ENCODE measurements at places on chromosomes 6 and 20.
A peak's percentile ranks its signal among the peaks of the same experiment; 100 is the strongest.

DNA sequence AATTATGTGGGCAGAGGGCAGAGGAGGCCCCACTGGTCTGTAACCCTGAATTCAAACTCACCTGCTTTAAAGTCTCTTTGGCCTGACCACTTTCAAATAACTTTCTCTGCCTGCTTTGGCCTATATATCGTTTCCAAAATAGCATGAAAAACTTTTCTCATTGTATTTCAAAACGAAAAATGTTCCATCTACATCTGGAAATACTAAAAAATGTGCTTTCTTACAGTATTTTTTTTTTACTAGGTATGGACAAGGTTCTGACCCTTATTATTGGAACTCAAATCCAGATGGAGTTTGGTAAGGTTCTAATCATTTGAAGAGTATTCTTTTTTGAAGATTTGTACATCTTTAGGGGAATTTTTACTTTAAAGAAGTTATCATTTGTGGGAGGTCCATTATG is 241.9 kb downstream of the PAX1 start:
- DNase-seq = no peak

DNA sequence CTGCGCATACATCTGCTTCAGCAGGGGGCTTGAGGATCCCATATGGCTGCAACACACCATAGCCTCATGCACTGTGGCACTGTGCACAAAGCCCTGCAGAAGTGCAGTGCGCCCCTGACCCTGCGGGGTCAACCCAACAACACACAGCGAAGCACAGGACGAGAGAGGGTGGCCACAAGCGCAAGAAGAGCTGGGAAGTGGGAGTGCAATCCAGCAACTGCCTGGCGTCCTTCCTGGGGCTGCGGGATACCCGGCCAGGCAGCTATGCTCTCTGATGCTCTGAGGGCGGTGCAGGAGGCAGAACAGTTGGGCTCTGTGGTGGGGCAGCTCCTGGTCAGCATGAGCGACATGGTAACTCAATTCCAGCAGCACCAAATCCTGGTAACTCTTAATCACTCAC is 5.6 kb upstream of the ACSS1 start:
- no peak for DNase-seq

DNA sequence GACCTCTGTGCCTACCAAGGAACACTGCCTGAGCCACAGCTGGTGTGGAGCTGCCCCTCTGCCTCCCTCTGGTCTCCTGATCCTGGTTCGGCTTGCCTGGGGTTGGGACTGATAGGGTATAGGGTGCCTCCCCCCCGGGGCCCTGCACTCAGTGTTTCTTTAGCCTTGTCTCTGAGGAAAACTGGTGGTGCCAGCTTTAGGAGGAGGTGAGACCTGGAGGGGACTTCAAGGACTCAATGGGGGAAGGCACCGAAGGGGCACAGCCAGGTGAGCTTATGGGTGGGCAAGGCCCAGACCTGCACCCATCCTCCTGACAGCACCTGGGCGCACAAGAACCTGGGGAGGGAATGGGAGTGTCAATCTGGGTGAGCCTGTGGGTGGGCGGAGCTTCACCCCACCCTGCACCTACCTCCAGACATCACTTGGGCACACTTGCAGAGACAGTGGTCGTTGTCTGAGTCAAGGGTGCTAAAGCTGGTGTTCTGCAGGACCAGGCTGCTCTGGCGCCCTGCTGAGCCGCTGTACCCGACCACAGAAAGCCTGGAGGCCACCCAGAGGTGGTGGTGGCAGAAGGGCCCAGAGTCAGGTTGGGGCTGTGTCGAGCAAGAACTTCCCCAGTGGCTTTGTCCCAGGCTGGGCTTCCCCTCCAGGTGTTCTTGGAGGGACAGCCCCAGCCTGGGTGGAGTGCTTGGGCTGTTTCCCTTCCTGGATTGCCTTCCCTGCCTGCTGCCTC is 40.5 kb downstream of the FAM110A start:
- no peak for DNase-seq

GRCh38 chr6:105898286-105898685 is 187.8 kb upstream of the PRDM1 start:
- DNase-seq = no peak

GRCh38 chr6:159483259-159483658 is 209.8 kb downstream of the SOD2 start:
- no peak for DNase-seq

DNA sequence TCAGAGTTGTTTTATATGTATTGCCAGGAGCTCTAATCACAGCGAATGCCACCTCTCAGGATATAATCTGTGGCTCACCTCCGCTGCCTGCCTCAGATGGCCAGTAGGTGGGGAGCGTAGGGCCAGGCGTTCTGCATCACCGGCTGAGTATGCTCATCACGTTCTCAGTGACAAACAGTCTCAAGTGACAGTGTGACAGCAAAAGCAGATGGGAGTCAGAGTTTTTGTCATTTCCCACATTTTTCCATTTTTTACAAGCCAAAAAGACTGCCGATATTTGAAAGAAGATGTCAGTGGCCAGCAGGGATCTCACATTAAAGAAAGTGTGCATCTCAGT is 208.7 kb downstream of the ALDH8A1 start:
- peak; percentile 17 for DNase-seq

DNA sequence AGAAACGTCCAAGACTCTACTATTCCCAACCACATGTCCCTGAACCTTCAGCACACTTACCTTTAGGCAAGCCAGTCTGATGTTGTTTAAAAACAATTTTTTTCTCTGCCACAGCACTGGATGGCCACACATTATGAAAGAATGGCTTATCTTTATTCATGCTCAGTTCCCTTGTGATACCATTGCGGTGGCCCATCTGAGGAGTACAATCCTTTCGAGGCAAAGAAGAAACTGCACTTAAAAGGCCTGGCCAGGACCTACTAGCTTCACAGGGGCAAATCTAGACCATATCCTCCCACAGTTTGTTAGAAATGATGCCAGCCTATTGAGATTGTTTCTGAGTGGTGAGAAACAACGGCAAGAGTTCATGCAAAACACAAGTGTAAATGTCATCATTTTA is 88.4 kb upstream of the PLEKHG1 start:
- DNase-seq = no peak

GRCh38 chr6:63436356-63436755 is 116.6 kb upstream of the LGSN start:
- DNase-seq = no peak

- no peak for DNase-seq
These were observed 146.0 kb downstream of the FOXA2 start for GRCh38 chr20:22438346-22438745.

DNA sequence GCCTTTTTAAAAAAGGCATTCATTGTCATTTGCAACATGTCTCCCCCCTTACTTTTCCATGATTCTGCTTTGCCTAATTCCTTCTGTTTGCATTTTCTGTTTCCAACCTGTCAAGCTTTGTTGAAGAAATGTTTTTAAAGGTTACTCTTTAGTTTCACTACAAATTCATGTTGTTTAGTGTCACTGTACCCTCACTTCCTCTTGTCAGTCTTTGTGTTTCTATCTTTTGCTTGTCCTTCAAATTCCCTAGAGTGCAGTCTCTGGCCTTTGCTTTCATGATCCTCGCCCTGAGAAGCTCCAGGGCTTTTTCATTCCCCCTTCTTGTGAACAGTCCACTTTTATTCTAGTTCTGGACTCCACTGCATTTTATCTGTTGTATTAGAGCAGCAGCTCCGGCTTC is 90.6 kb downstream of the MAP3K4 start:
- DNase-seq = no peak

DNA sequence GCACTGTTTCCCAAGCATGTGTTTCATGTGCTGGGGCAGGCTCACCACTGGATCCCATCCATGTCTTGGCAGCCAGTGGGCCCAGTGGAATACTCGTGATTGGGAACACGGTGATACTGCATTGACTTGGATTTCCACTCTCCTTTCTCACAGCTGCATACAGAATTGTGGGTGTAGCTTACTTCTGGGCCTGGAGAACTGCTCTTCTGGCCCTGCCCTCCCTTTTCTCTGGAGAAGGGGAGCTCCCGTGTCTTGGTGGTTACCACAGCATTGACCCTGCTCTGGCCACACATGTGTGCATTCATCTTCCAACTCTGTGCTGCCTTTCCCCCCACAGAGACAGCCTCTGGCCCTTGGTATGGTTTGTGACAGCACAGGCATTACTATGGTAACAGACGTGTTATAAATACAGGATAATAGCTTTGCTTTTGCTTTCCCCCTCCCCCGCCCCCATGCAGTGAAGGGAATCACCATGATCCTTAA is 21.6 kb downstream of the SOBP start:
- DNase-seq = no peak

- DNase-seq = no peak
These were observed 3.1 kb downstream of the YTHDF1 start for GRCh38 chr20:63212792-63213191.

DNA sequence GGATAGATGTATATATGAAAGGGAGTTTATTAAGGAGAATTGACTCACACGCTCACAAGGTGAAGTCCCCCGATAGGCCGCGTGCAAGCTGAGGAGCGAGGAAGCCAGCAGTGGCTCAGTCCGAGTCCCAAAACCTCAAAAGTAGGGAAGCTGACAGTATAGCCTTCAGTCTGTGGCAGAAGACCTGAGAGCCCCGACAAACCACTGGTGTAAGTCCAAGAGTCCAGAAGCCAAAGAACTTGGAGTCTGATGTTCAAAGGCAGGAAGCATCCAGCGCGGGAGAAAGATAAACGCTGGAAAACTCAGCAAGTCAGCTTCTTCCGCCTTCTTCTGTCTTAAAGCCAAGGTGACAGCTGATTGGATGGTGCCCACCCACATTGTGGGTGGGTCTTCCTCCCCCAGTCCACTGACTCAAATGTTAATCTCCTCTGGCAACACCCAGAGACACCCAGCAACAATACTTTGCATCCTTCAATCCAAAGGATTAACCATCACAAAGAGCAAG is 102.6 kb upstream of the GJE1 start:
- no peak for DNase-seq

GRCh38 chr6:130965656-130966055 is 97.4 kb downstream of the EPB41L2 start:
- DNase-seq = no peak

GRCh38 chr20:39342463-39342862 is 380.3 kb downstream of the DHX35 start:
- DNase-seq = no peak

DNA sequence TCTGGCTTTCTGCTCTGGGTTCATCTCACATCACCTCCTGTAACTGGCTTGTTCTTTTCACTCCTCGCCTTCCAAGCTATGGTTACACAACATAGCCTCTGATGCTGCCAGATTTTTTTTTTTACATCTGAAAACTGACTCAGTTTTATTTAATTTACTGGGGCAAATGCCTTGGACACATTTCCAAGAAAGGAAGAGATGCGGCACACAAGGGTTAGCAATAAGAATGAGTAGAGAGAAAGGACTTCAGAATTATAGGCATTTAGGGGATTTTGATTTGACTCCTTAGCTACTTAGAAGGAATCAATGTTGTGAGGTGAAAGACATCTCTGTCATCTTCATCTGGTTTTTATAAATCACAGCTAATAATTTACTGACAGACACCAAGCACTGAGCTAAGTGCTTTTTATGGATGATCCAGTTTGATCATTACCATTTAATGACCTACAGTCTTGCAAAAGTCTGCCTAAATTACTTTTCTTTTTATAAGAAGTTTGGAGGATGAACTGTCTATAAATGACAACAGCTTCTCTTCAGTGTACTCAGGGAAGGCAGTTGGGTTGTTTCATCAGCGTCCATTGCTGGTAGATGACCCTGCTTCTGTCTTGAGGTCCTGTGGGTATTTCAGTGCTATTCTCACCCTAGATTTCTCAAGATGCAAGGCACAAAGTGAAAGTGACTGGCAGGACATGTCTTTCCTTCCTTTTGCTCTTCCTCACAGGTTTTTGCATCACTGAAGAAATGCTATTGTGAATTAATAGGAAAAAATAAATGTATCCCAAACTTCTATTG is 31.1 kb downstream of the LAMA4 start:
- DNase-seq = peak; percentile 16

- DNase-seq = no peak
These were observed 809.4 kb downstream of the PHF3 start for GRCh38 chr6:64445038-64445437.

DNA sequence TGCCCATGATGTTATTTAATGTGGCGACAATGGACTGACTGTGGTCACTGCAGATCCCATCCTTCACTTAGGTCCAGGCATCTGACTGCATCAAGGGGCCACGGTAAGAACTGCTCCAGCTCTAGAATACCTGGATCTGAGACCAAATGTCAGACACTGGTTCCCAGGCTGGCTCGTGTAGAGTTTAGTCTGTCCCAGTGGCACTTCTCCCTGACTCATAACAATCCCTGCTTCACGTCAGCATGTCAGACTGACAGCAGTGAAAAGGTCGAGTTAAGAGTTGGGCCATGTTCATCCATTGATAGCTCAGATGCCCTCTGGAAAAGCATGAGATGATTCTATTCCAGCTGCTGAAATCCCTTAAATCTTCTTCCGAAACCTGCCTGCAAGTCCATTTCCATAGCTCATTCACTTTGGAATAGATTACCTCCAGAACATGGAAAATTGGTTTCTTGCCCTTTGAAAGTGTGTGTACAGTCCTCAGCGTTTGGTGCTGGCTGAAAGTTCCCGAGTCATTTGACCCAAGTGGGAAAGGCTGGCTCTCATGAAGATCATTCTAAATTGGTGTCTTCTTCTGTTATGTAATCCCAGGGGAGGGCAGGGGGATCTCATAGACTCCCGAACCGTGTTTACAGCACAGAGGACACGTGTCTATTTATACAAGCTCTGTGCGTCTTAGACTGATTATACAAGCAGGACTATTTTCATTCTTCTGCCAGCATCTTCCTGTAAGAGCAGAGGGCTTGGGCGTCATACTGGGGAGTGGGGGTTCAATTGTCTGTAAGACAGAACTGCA is 160.8 kb downstream of the ZDHHC14 start:
- DNase-seq = no peak

GRCh38 chr6:104413767-104414166 is 446.0 kb downstream of the HACE1 start:
- no peak for DNase-seq

GRCh38 chr6:41608443-41609151 is 29.7 kb upstream of the MDFI start:
- DNase-seq = no peak

- no peak for DNase-seq
These were observed 128.7 kb downstream of the DLL1 start for GRCh38 chr6:170162011-170162774.

DNA sequence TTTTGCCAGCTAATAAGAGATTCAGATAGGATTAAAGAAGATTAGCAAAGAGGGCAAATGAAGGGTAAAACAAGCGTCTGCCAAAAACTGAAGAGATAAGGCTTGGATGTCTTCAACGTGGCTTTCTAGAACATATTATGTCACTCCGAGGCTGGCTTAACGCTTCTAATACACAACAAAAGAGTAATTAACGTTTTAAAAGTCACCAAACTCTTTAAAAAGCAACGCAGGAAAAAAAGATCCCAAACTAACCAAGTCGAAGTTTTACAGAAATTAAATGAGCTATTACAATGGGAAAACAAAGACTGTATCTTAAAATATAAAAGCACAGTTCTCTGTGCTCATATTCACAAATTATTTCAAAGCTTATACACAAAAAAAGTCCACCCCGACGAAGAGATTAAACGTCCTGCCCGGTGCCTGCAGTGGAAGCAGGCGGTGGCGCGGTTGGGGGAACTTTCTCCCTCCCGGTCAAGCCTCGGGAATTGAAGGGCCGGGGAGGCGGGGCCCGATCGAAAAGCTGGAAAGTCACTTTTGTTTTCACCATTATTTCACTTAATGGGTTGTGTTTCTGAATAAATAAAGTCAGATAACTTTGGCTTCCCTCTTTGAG is 1.2 kb downstream of the MAK start:
- no peak for DNase-seq
